ENCODE measurements at places on chromosomes 7 and 10.

DNA sequence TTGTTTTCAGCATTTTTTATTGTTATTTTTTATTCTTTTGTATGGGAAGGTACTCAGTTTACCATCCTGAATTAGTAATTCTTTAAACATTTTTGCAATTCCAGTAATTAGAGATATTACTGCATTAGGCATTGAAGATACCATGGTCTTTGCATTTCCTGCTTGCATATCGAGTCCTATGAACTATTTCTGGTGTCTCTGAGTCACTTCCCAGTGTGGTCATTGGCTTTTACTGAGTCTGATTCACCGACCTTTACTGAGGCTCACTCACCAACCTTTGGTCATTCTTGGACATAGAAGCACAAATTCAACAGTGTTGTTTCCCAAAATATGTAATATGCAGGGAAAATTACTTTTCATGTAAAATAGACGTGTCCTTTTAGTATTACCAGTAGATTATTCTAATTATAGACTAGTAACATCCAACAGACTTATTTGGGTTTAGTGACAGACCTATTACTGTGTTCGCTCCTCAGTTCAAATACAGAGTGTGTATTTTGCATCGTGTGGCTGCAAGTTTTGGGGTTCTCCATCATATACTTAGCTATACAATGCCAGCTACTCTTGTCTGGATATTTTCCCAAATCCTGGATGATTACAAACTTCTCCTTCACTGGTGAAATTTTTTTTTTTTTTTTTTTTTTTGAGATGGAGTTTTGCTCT is 180.7 kb upstream of the PRSS1 start:
- DNase-seq = no peak

- no peak for DNase-seq
Observed at GRCh38 chr7:38291117-38291647, 17.7 kb upstream of the TARP start.

GRCh38 chr7:137820677-137821420 is 25.9 kb downstream of the DGKI start:
- no peak for DNase-seq

DNA sequence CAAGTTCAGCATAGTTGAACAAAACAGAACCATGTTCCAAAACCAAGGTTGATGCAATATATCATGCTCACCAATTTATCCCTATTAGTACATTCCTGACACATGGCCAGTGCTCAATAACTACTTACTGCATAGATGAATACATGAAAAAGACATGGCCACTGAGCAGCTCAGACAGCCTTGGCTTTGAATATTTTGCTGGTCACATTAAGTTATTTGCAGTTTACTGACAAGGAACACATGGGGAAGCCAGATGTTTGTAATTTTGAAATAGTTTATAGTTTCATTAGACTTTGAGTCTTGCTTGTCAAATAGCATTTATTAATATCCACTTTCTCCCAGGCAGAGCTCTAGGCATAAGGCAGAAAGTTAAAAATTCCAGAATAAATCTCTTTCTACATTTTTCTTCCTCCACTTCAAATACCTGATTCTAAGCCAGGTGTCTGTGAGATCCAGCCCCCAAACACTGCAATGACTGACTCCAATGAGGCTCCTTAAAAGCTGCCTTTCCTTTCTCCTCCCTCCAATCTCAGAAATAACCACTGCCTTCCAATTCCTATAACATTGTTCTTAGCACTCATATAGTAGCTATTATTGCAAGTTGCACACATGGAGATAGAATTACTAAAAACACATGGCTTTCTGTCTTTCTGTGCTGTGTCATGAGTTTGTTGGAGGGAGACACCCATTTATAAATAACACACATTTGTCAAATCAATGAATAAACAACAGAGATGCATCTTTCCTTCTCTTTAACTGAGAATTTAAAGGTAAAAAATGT is 91.3 kb downstream of the PCGF5 start:
- no peak for DNase-seq

GRCh38 chr7:2710901-2711551 is 23.0 kb downstream of the AMZ1 start:
- no peak for DNase-seq

DNA sequence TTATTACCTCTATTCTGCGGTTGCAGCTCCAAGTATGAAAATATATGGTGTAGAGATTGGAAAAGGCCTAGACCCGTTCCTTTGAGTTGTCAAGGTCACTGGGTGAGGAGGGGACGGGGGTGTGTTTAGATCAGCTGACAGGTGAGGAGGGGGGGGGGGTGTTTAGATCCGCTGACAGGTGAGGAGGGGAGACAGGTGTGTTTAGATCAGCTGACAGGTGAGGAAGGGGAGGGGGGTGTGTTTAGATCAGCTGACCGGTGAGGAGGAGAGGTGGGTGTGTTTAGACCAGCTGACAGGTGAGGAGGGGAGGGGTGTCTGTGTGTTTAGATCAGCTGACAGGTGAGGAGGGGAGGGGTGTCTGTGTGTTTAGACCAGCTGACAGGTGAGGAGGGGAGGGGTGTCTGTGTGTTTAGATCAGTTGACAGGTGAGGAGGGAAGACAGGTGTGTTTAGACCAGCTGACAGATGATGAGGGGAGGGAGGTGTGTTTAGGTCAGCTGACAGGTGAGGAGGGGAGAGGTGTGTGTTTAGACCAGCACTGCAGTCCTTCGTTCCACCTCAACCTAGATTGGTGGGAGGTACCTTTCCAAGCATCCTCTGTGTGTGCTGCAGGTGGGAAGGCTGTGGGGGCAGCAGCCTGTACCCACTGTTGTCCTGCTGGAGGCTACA is 655.0 kb upstream of the ADARB2 start:
- DNase-seq = no peak

DNA sequence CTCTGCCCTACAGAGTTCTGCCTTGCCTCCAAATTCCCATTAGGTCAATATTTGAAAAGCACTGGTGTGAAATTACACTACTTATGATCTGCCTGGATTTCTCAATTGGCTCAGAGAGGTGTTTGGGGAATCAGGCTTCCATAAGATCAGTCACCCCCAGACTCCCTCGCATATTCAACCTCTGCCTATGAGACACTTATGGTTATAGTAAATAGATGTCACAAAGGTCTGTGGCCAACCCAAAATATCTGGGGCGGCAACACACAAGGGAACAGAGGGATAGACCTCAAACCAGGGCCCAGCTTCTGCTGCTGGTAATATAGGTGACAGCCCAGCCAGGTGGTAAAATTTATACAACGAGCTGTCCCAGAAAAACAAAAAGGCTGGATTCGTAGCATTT is 376.7 kb upstream of the ZMIZ1 start:
- no peak for DNase-seq

DNA sequence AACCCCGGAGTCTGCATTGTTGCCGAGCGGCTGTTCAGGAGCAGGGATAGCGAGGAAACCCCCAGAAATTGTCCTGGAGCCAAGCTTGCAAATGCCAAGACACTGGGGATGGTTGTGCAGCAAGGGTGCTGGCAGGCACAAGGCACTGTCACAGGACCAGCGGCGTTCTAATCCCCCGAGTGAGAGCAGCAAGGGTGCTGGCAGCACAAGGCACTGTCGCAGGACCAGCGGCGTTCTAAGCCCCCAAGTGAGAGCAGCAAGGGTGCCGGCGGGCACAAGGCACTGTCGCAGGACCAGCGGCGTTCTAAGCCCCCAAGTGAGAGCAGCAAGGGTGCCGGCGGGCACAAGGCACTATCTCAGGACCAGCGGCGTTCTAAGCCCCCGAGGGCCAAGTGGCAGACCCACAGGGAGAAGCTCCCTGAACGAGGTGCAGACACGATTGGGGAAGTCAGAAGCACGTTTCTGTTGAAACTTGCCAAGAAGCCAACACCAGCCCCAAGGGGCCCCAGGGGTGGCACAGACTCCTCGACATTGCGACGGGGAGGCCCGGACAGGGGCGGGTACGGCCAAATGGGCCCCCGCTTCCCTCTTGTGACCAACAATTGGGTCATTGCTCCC is 40.4 kb upstream of the INPP5A start:
- no peak for DNase-seq

GRCh38 chr10:108252771-108253170 is 1088.3 kb upstream of the SORCS1 start:
- no peak for DNase-seq

GRCh38 chr7:5827755-5828154 is 46.3 kb upstream of the RNF216 start:
- no peak for DNase-seq

- no peak for DNase-seq
Observed at GRCh38 chr10:12638781-12639180, 289.4 kb downstream of the CAMK1D start.

- no peak for DNase-seq
Observed at GRCh38 chr7:92639966-92640365, 49.8 kb upstream of the FAM133B start.

- DNase-seq = no peak
Observed at GRCh38 chr10:87740254-87740655, 77.8 kb downstream of the ATAD1 start.

DNA sequence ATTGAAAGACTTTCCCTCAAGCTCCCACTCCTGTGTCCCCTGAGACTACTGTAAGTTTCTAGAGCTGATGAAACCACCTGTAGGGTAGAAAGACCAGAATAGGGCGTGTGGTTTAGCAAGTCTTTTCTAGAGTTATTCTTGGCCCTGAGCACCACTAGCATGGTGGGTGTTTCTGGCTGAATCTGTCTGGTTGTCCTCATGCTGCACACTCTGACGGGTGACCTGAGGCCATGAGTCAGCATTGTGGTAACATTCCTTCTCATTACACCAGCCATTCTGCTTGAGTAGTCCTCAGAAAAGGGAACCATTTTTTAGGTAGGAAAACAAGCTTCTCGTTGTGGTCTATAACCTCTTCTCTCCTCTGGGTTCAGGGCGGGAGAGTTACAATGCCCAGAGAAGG is 250.3 kb downstream of the SNX13 start:
- DNase-seq = no peak

GRCh38 chr7:3673524-3673923 is 372.5 kb downstream of the SDK1 start:
- peak; percentile 85 for DNase-seq

DNA sequence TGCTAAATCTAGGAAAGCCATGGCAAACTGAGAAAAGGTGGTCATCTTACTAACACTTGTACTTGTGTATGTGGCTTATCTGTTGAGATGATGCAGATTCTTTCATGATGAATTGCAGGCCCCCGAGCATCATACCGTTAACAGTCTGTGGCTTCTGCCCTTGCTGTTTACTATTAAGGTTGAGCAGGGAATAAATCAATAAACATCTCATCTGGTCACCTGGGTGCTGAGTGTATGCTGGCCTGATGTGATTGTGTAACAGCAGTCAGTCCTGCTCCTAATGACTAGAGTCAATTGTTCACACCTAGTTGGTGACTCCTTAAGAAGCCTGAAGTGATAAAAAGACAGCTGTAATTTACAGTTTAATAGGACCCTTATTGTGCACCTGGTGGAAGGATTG is 8.3 kb upstream of the GNAT3 start:
- no peak for DNase-seq

GRCh38 chr7:105756367-105756766 is 120.0 kb downstream of the ATXN7L1 start:
- DNase-seq = no peak

GRCh38 chr10:87694011-87694794 is 34.5 kb downstream of the PAPSS2 start:
- no peak for DNase-seq

Measured in DMS153 (cell line).